ENCODE measurements at places on chromosomes 5 and 9. TPM values are rescaled to one million over a fixed set of nuclear protein-coding genes. Genes with fewer than 3 reads are reported as not detected.

DNA sequence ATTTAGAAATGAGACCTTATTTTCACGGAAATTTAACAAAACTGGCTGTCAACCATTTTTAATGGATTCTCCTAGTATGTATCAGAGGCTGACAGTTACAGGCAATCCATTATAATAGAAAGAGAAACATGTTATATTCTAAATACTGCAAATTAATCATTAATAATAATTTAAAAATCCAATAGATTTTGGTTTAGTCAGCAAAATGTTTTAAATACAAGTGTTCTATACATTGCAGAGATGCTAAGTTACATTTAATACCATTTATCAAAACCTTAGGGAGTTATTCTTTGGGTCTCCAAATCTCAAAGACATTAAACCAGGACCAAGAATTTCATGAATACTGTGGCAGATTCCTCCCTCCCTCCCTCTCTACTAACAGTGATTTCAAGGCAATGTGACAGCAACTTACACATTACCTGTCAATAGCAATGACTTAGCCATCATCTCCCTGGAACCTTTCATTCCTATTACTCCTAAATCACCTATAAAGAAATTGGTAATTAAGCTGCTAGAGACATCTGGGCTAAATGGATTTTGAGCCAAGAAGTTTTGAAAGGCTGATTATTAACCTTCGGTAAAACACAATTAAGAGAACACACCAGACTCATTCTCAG lies 768.5 kb upstream of the DMAC1 start:
- DNase-seq, result no peak

- no peak for DNase-seq
Measured at GRCh38 chr5:150272531-150272930, 17.0 kb downstream of the CAMK2A start.

GRCh38 chr9:137445275-137445807 lies 4.2 kb upstream of the ENTPD8 start:
- DNase-seq, result peak; percentile 35

GRCh38 chr9:101271102-101271501 lies 113.7 kb downstream of the BAAT start:
- DNase-seq, result no peak

GRCh38 chr9:134966697-134967546 lies 49.2 kb upstream of the FCN1 start:
- DNase-seq, result no peak

- DNase-seq, result peak; percentile 6
Measured at GRCh38 chr5:40074826-40075225, 604.9 kb upstream of the PTGER4 start.

DNA sequence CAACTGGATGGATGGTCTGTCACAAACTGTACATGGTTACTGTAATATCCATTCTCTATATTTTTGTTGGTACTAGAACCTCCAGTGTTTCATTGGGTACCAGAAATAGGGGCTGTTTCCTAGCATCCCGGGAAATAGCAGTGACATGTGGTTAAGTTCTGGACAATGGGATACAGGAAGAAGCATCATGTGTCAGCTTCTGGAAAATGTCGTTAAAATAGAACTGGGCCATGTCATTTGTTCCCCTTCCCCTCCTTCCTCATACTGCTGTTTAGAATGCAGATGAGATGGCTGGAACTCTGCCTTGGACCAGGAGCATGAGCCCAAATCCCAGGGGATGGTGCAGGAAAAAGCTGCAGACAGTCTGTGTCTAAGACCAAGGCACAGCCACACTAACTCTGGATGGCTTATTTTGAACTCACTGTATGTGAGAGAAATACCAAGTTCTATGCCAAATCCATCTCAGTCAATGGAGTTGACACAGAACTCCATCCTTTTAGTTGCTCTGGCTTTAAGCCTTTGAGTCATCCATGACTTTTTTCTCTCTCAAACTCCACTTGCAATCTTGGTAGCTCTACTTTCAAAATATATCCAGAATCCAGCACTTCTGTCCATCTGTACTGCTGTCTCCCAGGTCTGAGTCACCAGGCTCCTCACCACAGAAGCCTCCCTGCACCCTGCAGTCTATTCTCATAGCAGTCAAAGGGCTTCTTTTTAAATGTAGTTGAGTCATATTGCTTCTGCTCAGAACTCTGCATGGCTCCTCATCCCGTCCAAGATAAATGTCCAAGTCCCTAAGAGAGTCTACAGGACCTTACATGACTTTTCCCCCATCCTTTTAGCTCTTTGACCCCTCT lies 184.2 kb downstream of the NSG2 start:
- no peak for DNase-seq

DNA sequence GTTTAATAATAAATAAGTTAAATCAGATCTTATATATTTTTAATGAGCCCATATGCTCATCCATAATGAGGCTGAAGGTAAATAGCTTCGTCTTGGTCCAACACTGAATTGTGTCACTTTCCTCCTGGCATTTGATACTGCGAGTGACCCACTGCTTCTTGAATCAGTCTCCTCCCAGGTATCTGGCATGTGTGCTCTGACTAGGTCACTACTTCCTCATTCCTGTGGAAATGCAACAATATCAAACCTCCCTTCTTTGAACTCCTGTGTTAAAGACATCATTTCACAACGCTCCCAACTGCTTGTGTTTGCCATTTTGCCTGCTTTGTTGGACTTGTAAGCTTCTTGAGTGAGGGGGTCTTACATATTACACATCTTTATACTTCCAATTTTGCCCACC lies 157.7 kb downstream of the SLC24A2 start:
- no peak for DNase-seq

GHR gene
- 25.4 TPM for total RNA-seq

KIF4B gene
- total RNA-seq, result not detected

All from skin of body (tissue), 3 donors.